Stimulated activated CD4-positive, alpha-beta T cell treated with anti-CD3 and anti-CD28 coated beads, Interleukin-12 subunit alpha, Interleukin-12 subunit beta, amount 100 ng/mL, for 24 hours (primary cell): ENCODE measurements at places on chromosomes 11 and 22.
A peak's percentile ranks its signal among the peaks of the same experiment; 100 is the strongest.

- DNase-seq: peak; percentile 58
Observed at GRCh38 chr11:2151500-2152257, 9.3 kb downstream of the INS start.

- no peak for DNase-seq
Observed at GRCh38 chr11:117381481-117382387, 54.1 kb downstream of the CEP164 start.

DNA sequence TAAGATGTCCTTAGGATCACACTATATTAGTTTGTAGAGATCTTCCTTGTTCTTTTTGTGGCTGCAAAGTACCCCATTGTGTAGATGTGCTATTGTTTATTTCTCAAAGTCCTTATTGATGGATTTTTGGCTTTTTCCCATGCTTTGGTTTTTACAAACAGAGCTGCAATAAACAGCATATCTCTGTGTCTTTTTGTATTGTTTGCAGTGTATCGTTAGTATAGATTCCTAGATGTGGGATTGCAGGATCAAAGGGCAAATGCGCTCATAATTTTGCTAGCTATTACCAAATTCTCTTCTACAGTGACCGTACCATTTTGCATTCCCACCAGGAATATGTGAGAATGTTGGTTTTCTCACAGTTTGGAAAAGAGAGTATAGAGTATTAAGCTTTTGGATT is 27.5 kb upstream of the FTH1 start:
- DNase-seq: no peak

GRCh38 chr11:97309291-97309690 is 919.5 kb downstream of the JRKL start:
- no peak for DNase-seq

DNA sequence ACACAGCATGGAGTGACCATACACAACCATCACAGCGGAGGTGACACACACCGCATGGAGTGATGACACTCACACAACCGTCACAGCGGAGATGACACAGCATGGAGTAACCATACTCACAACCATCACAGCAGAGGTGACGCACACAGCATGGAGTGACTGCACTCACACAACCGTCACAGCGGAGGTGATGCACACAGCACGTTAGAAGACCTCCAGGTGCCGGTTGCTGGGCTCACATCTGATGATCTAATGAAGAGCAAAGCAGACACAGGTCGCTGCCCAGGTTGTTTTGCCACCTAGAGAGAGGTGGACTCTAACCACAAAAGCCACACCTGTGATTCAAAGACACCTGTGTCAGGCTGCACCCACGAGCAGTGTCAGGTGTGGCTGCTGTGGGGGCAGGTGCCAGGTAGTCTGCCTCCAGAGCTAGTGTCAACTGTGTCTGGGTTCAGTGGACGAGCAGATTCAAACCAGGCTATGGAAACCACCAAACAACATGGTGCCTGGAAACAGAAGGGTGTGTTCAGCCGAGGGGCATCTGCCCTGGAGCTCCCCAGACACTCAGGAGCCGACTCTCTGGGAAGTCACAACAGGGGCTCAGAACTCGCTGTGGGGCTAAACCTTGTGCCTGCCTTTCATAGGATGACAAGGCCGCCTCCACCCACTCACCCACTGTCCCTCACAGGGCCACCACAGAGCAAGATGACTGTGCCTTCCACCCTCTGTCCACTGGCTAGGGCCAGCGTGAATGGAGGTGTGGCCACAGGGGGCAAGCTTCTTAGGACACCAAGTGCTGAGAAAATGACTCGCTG is 608.2 kb downstream of the TBC1D22A start:
- DNase-seq: no peak

- DNase-seq: no peak
Observed at GRCh38 chr11:92390783-92391182, 166.2 kb downstream of the FAT3 start.

- DNase-seq: no peak
Observed at GRCh38 chr22:37982151-37982785, 2.1 kb downstream of the SOX10 start.

DNA sequence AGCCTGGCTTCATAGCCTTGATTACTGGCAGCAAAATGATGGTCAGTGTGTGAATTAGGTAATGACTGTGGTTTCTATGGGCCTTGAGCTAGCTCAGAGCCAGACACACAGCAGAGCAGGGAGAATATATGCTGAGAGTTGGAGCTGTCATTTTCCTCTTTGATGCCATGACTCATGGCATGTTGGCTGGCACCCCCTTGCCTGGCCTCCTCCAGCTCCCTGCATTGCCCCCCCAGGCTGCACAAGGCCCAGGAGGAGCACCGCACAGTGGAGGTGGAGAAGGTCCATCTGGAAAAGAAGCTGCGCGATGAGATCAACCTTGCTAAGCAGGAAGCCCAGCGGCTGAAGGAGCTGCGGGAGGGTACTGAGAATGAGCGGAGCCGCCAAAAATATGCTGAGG is 20.3 kb upstream of the RRM1 start:
- no peak for DNase-seq

DNA sequence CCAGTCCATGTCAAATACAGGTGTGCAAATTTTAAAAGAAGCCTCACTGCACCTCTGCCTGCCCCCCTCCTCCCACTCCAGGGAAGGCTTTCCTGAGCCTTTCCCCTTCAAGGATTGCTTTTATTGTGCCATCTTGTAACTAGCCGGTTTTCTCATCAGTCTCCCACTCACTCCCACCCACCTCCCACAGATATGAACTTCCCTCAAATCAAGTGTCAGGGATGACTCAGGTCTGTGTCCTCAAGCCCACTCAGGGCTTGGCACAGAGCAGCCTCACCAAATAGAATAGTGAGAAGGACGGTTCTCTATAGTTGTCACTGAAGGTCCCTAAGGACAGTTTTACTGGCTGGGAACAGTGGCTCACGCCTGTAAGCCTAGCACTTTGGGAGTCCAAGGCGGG is 43.0 kb downstream of the THAP12 start:
- DNase-seq: no peak

GRCh38 chr11:12494699-12495098 is 117.3 kb downstream of the PARVA start:
- DNase-seq: no peak

- DNase-seq: no peak
Observed at GRCh38 chr11:96620464-96621044, 230.7 kb downstream of the JRKL start.

GRCh38 chr22:42610186-42610585 is 4.5 kb downstream of the POLDIP3 start:
- DNase-seq: no peak

DNA sequence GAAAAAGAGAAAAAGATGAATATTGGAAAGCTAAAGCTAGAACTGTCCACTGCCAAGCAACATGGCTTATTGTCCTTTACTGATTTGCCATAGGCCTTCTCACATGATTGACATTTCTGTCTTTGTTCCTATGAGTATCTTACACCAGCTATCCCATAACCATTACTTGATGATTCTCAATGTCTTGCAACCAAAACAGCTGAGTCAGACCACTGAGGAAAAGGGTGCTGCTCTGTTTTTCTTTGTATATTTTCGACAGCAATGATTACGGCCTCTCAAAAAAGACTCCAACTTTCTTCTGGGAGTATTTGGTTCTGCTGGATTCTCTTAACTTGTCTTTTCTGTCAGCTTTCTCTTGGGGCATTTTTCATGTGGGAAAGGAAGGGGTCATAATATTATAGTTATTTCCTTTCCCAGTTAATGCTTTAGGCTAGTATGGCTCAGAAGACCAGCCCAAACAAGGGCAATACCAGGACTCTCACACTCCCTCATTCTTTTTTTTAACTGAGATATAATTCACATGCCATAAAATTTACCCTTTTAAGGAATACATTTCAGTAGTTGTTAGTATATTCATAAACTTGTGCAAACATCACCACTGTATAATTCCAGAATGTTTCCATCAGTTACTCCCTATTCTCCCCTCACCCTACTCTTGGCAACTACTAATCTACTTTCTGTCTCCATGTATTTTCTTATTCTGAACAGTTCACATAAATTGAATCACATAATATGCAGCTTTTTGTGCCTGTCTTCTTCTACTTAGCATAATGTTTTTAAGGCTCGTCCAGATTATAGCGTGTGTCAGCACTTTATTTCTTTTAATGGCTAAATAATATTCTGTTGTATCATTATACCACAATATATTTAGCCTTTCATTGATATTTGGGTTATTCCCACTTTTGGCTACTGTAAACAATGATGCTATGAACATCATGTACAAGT is 31.1 kb upstream of the FAR1 start:
- DNase-seq: no peak

DNA sequence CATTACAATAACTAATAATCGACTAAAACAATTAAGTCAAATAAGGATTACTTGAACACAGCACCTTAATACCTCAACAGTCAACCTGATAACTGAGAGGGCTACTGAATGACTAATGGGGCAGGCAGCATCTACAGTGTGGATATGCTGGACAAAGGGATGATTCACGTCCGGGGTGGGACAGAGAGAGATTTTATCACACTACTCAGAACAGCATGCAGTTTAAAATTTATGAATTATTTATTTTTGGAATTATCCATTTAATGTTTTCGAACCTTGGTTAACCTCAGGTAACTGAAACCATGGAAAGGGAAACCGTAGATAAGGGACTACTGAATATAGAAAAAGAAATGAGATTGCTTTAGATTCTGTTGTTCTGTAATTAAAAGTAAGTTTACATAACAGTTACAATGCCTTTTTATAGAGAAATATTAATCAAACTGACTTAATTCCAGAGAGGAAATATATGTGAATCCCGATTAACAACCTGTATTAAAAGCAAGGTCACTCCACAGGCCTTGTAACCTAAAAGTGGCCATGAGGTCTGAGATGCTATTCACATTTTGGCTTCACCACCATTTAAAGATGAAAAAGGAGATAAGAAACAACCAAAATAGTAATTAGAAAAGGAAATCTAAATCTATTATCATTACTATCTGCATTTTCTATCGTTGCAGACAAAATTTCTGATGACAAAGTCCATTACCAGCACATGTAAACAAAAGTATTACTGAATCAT is 119.0 kb upstream of the TP53AIP1 start:
- DNase-seq: no peak

- no peak for DNase-seq
Observed at GRCh38 chr11:65777821-65778361, 2.9 kb downstream of the AP5B1 start.

DNA sequence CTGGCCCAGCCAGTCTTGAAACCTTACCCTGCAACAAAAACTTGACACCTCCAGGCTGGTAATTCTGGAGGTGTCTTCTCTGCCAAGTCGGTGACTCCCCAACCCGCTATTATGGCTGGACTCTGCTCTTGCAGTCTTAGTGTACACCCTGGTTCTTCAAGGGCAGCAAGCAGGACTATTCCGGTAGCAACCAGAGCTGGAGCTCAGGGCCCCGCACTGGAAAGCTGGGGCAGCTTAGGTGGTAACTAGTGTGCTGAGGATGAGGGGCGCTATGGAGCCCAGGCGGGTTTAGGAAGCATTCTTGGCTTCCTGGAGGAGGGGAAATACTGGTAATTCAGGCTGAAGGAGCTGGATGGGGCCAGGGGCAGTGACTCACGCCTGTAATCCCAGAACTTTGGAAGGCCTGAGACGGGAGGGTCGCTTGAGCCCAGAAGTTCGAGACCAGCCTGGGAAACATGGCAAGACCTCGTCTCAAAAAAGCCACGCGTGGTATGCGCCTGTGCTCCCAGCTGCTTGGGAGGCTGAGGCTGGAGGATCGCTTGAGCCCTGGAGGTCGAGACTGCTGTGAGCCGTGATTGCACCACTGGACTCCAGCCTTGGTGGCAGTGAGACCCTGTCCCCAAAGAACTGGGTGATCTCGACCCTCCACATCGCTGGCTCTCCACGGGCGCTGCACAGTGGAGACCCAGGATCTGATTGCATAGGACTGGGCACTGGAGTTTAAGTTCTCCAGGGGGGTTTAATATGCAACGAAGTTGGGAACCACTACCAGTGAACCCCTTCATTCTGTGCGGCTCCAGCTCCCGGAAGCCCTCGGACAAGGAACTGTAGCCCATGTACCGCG is 10.6 kb upstream of the AIFM3 start:
- no peak for DNase-seq

GRCh38 chr11:130487924-130488815 is 39.7 kb downstream of the ADAMTS15 start:
- no peak for DNase-seq

- DNase-seq: no peak
Observed at GRCh38 chr11:5196731-5197130, 3.8 kb downstream of the OR51V1 start.

GRCh38 chr11:108797578-108798100 is 132.8 kb downstream of the DDX10 start:
- no peak for DNase-seq

DNA sequence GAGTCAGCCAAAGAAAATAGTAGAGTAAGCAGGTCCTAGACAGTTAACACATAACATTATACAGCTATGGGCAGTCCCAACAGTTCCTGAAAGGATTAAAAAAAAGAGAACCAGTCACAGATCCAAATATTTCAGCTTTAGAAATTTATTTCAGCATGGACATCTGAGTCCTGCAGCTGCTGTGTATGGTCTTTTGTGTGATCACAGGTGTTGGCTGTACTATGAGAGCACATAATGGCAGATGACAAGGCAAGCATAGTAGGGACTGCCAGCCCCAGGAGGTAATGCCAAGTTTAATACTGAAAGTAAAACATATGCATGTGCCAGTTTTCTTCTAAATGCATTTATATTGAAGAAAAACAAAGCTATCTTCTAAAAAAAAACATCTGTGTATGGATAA is 158.1 kb downstream of the GRIA4 start:
- no peak for DNase-seq

- no peak for DNase-seq
Observed at GRCh38 chr22:50215297-50216054, 14.7 kb downstream of the SELENOO start.

DNA sequence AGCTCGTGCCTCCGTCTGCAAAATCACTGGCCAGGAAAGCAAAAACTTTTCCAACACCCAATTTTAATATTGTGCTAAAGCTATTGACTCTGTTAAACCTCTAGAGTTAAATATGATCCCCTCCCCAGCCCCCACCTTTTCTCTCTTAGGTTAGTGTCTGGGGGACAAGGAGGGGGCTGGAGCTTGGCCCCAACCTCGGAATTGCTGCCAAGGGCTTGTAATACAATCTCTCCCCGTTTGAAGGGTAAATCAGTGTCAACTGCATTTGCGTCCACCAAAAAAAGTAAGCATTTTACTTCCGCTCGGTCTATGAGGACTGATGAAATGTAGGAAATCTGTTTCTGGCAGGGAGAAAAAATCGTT is at the start of gene GAS2:
GAS2 (plus strand) TSS at position 287 of the 363 bp plus-strand sequence. CDS start 8,259 bp downstream, outside the sequence.
- no peak for DNase-seq

DNA sequence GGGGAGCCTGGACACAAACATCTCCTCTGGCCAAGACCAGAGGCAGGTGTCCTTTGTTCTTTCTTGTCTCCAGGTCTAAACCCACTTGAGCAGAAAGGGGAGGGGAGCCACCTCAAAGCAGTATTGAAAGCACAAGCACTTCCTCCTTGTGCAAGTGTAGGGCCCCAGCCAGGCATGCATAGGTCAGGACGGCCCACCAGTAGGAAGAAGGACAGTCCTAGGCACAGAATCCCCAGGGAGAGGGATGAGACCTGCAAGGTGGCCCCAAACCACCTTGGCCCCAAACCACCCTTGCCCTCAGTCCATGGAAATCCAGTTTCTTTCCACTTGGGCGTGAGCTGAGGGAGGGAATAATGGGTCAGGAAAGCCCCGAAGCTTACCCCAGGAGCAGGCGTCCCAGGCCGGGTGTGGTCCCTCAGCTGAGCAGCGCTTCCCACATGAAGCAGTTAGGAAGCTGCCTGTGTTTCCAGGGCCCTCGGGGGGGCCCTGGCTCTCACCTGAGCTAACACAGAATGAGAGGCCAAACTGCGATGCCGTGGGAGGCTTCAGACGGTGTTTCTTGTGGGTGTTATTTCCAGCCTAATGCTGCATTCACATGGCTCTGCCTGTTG is 20.4 kb upstream of the IGSF9B start:
- DNase-seq: no peak

GRCh38 chr11:115084231-115084630 is 405.9 kb downstream of the NXPE2 start:
- no peak for DNase-seq
